SW 1271 (cell line): ENCODE measurements at places on chromosomes 1 and 21.

- no peak for DNase-seq
Measured at GRCh38 chr1:87644033-87644578, 315.4 kb downstream of the LMO4 start.

- no peak for DNase-seq
Measured at GRCh38 chr1:33295023-33295422, 25.9 kb downstream of the A3GALT2 start.

DNA sequence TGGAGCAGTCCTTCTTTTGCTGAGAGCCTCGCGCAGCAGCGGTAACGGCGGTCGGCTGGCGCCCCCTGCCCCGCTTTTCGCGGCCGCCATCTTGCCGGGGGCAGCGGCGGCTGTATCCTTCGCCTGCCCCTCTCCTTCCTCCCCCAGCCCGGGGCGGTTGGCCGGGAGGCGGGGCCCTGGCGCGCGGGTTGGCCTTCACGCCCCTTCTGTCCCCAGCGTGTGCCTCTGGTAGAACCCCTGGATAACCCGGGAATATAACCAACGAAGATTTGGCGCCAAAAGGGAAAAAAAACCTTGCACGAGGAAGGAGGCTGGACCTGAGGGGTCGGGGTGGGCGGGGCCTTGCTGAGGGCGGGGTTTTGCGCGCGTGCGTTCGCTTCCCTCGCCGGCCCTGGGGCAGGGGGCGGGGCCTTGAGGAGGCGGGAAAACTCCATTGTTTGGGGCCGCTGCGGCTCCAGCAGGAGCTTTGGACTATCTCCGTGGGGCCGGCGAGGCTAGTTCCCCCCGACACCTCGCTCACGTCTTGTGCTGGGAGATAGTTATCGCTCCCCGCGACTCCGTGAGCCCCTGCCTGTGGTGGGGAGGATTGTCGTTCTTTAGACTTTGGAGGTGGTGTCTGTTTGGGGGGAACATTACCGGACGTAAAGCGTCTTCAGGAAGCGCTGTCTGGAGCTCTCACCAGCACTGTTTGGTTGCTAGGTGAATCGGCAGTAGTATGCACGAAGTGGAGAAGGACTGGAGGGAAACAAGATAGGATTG lies 689 bp downstream of the NASP start:
- DNase-seq = peak; percentile 74

GRCh38 chr1:227709451-227709850 lies 25.7 kb downstream of the JMJD4 start:
- DNase-seq = no peak

GRCh38 chr1:156198831-156199349 lies 5.0 kb downstream of the SLC25A44 start:
- no peak for DNase-seq

DNA sequence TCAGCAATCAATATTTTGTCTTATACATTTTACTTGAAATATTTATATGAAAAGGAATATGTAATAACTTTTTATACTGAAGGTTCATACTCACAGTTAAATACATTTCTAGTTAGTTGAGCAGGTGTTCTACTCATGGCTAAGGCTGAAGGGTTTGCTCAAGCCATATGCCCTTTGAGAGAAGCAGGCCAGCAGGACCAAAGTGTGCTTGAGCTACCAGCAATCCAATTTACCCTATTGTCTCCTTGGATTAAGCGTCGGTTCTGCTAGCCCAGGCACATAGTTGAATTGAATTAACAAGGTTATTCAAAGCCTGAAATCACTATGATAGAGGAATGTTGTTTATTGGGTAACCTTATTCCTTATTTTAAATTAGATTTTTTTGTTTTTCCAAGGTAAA lies 151.5 kb upstream of the BACE2 start:
- no peak for DNase-seq

- DNase-seq = no peak
Measured at GRCh38 chr1:62989497-62989896, 205.6 kb downstream of the ATG4C start.

DNA sequence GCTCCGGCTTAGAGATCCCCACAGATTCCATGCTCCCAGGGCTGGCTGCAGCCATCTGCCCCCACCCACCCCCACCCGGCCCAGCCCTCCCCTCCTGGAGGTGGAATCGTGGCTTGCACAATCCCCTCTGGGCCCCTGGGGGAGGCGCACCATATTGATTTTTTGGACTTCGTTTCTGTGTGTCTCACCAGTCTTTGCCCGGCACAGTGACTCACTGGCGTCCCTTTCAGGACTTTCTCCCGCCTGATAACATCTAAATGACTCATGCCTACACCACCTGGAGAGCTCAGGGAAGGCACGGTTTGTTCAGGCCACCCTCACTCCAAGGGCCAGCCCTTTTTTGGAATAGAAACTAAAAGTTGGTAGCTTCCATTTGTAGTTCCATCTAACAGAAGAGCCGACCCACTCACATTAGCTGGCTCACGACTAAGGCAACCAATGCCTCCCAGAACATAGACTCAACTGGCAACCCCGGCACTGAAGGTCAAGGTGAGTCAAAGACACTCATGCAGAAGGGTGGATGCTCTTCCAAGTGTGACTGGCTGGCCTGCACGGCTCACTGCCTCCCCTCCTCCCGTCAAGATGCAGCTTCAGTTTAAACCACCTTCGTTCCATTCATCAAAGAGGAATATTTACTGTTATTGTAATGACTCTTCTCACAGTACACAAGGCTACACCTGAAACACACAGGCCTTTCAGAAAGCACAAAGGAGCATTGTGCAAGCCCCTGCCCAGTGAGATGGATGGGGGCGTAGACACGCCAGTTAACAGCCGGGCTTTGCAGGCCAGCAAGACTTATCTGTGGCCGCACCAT lies 18.1 kb upstream of the ETS2 start:
- DNase-seq = peak; percentile 24

DNA sequence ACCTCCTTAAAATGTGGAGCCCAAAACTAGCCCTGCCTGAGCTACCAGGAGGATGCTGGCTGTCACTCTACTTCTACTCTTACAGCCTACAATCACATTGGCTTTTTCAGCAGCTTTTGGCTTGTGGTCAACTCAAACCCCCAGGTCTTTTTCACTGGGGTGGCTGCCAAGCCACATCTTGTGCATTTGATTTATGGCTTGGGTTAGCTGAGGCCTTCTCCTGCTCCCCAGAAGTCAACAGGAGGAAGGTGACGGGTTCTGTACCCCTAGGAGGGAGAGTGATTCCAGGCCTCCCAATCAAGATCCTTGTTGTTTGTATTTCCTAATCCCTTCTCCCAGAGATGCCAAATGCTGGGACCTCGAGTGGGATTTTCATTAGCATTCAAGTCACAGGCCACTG lies 124.3 kb downstream of the LACTBL1 start:
- DNase-seq = no peak
